ENCODE measurements at places on chromosomes 3 and 15. TPM values are rescaled to one million over a fixed set of nuclear protein-coding genes. Genes with fewer than 3 reads are reported as not detected.

GRCh38 chr3:54771050-54771449 lies 156.8 kb downstream of the LRTM1 start:
- ATAC-seq, result no peak

The ZKSCAN7 gene
- 4.3 TPM for total RNA-seq

The TXNRD3 gene
- total RNA-seq, result 14.3 TPM

The ARGFX gene
- total RNA-seq, result not detected

The AADACL2 gene
- total RNA-seq, result 4.4 TPM

GRCh38 chr15:21260966-21261395 lies 179.3 kb downstream of the POTEB3 start:
- no peak for ATAC-seq

The RNU5B-1 gene
- not detected for total RNA-seq

DNA sequence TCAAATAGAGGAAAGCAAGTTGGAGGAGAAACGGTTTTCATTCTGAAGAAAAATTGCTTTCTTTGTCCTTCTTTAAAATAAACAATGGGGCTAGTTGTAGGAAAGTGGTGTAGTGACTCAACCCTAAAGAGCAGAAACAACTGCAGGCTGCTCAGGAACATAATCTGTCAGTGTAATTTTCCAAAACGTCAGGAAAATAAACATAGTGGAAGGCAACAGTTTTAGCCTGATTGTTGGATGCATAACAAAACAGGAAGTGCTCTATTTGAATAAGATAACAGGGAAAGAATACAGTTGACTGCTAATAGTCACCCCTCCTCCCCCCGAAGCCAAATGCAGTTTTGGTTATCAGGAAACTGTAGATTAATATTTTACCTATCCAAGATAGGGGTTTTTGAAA lies 167.6 kb downstream of the ECT2 start:
- no peak for ATAC-seq

DNA sequence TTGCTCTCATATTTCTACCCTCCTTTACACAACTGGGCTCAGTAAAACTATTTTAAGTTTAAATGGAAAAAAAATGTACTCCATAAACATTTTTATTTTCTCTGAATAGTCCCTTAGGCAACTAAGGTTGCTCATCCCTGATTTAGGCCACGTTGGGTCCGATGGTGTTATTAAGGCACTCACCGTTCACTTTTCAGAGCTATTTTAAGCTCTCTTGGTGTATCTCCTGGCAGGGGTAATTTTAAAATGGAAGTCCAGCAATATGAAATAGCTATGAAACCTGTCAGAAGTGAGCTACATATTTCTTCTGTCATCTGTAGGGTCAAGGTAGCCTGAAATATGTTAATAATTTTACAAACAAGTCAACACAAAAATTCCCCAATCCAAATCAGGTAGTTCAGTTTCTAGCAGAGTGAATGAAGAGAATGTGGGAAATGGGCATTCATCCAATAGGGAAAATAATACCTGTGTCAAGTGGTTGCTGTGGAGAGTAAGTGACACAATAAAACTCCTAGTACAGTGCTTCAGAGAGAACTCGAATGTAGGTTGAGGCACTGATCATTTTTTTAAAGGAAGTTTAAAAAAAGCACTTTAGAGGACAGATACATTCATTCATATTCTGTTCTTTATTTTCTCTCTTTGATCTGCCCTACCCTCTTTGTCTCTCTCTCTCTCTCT lies 209.3 kb upstream of the FEZF2 start:
- no peak for ATAC-seq

DNA sequence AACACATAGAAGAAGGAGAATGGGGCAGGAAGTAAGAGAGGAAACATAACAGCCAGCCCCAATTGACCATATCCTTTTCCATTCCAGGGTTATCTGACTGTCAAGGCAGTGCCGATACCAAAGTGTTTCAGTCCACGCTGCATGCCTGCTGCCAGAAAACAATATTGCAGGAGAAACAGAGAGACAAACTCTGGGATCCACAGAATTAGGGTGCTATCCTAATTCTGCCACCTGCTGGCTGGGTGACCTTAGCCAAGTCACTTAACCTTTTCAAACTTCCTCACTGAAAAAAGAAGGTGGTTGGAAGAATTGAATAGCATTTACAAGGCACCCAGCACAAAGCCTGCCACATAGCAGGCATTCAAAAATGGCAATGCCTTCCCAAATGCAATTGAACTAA lies 32.0 kb downstream of the GLB1 start:
- no peak for ATAC-seq
